EL (cell line): ENCODE measurements at places on chromosomes 7 and 10.

GRCh38 chr7:128032605-128033235 lies 1.5 kb upstream of the LRRC4 start:
- DNase-seq, result peak; percentile 13

- no peak for DNase-seq
These were observed 209.9 kb downstream of the USP6NL start for GRCh38 chr10:11401264-11402235.

DNA sequence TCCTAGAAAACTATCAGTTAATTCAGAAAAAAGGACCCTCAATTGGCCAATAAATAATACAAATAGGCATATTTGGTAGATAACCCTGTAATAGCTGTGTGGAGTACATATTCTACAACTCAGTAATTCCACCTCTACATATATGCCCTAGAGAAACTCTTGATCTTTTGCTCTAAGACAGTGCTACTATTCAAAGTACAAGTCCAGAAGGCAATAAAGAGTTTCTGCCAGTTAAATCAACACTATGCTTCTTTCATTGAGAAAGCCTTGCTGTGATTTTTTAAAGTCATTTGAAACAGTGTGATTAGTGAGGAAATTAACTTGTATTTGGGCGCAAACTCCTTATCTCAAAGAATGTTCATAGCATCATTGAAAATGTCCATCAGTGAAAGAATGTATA lies 75.6 kb downstream of the ZNRF2 start:
- DNase-seq, result no peak

- no peak for DNase-seq
These were observed 32.9 kb upstream of the BHLHA15 start for GRCh38 chr7:98178321-98178720.

GRCh38 chr7:149817301-149817771 lies 20.8 kb upstream of the ZNF862 start:
- no peak for DNase-seq

GRCh38 chr7:18753972-18754610 lies 258.5 kb downstream of the HDAC9 start:
- peak; percentile 94 for DNase-seq

- peak; percentile 75 for DNase-seq
These were observed 2.8 kb upstream of the COL1A2 start for GRCh38 chr7:94391726-94392392.

DNA sequence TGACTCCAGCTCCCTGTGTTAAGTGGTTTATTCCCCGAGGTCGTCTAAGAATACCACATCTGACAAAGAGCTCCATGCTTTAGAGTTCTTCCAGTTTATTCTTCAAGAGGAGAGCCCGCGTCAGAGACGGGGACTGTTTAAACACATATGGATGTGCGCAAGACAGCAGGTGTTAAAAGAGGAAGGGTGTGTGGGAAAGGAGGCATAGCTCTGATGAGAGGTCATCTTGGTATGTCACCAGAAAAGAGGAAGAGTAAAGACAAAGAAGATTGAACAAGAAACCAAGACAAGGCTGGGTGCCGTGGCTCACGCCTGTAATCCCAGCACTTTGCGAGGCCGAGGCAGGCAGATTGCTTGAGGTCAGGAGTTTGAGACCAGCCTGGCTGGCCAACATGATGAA lies 258.7 kb downstream of the CCDC3 start:
- no peak for DNase-seq

- no peak for DNase-seq
These were observed 645.4 kb upstream of the SORCS1 start for GRCh38 chr10:107809889-107810288.

- DNase-seq, result peak; percentile 45
These were observed 18.6 kb upstream of the RAPGEF5 start for GRCh38 chr7:22375359-22376048.

- DNase-seq, result no peak
These were observed 326.3 kb downstream of the ABCA13 start for GRCh38 chr7:48497521-48497920.

- no peak for DNase-seq
These were observed 717.1 kb downstream of the GRID1 start for GRCh38 chr10:85649461-85649860.

- no peak for DNase-seq
These were observed 12.0 kb downstream of the HOXA4 start for GRCh38 chr7:27118580-27118979.

DNA sequence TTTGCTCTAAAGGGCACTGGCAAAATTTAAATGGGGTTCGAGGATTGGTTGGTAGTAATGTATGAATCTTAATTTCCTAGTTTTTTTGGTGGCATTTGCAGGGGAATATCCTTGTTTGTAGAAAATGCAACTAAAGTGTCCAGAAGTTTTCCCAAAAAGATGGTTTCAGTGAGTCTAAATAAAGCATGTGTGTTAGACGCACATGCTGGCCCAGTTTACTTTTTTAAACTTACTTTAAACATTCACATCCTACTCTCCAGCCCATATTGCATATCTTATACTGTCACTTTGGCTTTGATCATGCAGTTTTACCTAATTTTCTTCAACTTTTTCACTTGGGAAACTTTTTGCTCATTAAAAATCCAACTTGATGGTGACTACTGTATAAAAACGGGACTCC lies 744.0 kb upstream of the CELF2 start:
- DNase-seq, result no peak

DNA sequence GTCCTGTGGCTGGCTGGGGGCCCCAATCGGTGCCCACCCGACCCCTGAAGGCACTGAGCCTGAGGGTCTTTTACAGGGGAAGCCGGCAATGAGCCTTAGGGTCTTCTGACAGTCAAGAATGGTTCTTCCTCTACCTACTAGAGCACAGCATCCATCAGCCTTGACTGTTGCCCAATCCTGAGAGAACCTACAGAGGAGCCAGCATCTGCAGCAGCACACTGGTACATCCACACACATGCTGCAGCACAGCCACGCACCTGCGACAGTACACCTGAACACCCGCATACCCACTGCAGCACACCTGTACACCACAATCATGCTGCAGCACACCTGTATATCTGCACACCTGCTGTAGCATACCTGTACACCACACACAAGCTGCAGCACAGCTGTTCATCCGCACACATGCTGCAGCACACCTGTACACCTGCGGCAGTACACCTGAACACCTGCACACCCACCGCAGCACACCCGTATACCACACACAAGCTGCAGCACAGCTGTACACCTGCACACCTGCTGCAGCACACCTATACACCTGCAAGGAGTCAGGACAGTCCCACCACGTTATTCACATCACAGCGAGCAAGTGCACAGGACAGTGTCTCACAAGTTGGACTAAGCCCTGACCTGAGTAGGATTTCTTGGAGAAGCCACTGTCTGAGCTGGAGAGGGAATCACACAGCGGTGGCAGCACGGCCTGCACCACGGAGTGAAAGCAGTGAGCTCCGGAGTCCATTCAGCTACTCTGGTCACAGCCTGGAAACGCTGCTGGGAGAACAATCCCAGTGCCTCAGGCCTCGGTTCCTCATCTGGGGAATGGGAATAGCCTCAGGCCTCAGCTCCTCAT lies 56.4 kb downstream of the VIPR2 start:
- DNase-seq, result no peak

GRCh38 chr7:80197627-80198026 lies 63.0 kb downstream of the GNAI1 start:
- no peak for DNase-seq

DNA sequence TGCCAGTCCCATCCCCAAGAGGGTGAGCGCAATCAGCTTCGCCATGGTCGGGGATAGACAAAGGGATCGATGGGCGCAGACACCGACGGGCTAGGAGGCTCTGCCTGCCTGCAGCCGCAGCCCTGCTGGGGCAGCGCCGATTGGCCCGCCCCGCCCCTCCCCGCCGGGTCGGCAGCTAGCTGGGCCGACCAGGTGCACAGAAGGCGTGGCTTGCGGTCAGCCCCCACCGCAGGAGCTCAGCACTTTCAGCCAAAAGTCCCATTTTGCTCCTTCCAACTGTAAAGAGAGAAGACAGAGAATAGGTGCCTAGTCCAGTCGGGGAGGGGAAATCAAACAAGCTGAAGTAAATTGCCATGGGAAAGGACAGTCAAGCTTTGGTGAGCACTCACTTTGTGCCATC lies at the start of gene PON1:
TSS of gene PON1 (minus strand) at position 102 of the 400 bp plus-strand sequence. CDS start at position 45, 57 bp downstream.
- no peak for DNase-seq

- peak; percentile 18 for DNase-seq
These were observed 21.8 kb upstream of the SEMA3C start for GRCh38 chr7:80940539-80941207.

- no peak for DNase-seq
These were observed 4.0 kb upstream of the VIPR2 start for GRCh38 chr7:159148430-159149395.

- DNase-seq, result no peak
These were observed 75.2 kb upstream of the PRLHR start for GRCh38 chr10:118670472-118671124.

DNA sequence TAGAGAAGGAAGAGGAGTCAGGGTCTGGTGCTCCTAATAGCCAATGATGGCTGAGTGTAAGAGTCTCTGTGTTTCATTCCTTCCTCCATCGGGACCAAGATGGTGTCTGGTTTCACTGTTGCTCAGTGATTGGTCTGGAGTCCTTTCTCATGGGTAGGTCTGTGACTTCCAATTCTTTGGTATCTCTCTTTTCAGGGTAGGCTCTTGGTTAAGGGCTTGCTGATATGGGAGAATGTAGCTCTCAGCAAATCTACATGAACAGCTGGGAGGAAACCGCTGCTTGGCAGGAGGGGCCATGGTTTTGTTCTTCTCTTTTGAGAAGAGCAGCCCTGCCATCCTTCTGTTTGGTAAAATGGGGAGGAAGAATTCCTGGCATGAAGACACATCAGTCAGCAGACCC lies 209.1 kb upstream of the PODXL start:
- no peak for DNase-seq

DNA sequence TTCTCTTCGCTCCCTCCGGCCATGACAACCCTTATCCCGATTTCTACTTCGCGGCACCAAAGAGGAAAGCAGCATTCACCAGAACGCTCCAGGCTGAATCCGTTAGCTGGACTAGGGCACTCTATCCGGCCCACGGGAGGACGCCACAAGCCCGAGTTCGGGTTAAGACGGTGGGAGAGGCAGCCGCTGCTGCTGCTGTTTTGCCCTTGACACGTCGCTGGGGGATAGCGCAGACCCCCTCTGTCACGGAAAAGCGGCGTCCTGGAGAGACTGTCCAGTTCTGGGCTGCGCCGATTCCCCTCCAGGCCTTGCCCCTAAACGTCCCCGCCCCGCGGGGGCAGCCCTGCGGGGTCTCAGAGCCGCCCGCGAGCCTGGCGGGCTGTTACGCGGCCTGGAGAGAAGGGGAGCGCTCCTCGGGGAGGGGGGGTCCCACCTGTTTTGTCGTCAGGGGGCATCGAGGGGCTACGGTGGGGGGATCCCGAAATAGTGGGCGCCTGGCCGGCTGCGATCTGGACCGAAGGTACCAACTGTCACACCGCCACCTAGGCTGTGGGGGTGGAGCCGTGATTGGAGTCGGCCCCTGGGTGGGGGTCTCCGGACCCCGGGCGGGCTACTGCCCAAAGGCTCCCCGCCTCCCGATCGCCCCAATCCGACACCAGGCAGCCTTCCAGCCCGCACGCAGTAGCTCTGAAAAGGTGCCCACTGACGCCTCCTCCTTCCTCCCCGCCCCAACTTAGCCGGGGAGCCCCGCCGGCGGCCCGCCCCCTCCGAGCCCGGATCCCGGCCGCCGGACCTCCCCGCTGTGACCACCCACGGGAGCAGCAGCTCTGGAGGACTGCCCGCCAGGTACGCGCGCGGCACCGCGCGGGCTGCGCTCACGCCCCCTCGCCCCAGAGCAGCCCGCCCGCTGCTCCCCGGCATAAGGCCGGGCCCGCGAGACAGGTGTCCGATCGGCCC lies 772 bp downstream of the SGMS1 start:
- DNase-seq, result peak; percentile 58

DNA sequence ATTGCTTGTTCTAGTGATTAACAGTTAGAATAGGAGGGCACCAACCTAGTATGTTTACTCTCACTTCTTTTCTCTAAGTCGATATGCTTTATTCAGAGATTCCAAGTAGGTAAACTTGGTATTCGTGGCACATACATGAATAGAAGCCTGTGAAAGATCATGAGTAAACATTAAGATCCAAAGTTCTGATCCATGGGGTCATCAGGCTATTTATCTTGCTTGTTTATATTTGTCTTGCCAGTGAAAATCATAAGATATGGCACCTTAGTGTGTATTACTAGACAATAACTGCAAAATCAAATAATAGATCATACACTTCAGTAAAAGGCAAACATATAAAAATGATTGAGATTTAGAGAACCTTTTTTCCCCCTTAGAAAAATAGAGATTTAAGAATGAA lies 56.5 kb upstream of the LHFPL3 start:
- DNase-seq, result no peak

- DNase-seq, result no peak
These were observed 6.7 kb downstream of the FRA10AC1 start for GRCh38 chr10:93695740-93696139.

GRCh38 chr10:126993208-126993607 lies 88.0 kb downstream of the DOCK1 start:
- DNase-seq, result no peak

GRCh38 chr10:88974446-88975376 lies 15.9 kb upstream of the FAS start:
- no peak for DNase-seq

- peak; percentile 22 for DNase-seq
These were observed 4.1 kb downstream of the HOXA9 start for GRCh38 chr7:27161214-27161720.

DNA sequence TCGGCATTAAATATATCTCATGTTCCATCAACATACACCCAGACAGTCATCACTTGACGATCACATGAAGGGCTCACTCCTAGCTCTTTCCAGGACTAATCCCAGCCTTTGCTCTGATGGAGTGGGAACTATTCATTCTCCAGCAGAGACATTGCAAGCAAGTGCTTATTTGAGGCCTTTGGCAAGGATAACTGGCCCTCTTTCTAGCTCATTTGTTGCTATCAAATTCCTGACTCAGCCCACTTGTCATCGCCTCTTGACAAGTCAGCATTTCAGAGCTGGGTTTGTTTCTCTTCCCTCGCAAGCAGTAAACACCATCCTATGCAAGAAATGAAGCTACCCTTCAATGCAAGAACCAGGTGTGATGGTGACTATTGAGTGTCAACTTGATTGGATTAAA lies 1165.7 kb upstream of the AUTS2 start:
- DNase-seq, result no peak

DNA sequence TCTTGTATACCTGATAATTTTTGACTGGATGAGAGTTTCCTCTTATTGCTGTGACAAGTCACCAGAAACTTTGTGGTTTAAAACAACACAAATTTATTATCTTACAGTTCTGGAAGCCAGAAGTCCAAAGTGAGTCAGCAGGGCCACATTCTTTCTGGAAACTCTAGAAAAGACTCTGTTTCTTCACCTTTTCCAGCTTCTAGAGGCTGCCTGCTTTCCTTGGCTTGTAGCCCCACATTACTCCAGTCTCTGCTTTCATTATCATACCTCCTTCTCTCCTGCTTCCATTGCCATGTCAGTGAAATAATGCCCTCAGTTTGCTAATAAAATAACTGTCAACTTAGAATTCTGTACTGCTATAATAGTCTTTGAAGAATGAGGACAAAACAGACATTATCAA lies 65.3 kb downstream of the VCL start:
- peak; percentile 56 for DNase-seq

GRCh38 chr10:103781329-103782061 lies 73.9 kb downstream of the SH3PXD2A start:
- DNase-seq, result peak; percentile 89
